Naive thymus-derived CD4-positive, alpha-beta T cell (primary cell): ENCODE measurements at places on chromosomes 16 and 17.
A peak's percentile ranks its signal among the peaks of the same experiment; 100 is the strongest.

DNA sequence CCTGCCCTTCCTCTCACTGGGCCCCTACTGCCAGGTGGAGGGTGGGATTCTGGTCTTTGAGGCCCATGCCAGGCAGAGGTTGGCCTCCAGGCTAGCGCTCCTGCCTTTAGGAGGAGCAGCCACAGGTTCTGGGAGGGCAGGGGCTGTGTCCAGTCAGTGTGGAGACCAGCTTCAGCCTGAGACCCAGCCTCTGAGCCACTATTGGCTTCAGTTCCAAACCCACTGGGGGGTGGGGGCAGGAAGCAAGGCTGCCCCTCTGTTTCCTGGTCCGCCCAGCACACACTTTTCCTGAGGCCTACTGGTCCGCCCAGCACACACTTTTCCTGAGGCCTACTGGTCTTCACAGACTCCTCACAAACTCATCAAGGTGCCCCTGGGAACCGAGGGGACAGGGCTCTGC, 16.4 kb downstream of the SLC5A10 start:
- DNase-seq, result no peak

DNA sequence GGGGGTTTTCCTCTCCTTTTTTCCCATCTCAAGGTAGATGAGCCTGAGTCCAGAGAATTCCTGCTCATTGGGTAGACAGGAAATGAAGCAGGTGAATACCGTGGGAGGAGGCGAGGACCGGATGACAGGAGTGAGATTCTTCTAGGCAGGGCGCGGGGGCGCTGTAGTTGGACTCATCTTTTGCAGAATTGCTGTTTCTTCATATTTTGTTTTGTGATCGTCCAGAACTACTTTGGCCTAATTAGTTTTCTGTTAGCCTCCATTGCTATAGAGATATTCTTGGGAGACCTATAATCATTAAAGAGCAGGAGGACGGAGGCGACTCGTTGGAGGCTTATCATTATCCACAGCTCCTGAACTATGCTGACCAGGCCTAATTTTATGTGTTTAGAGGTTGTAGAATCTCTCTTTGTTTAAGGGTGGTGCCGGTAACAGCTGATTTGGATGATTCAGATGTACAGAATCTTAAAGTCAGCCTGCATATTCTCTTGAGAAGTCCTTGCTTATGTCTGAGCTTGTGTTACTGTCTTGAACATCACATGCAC, 650 bp downstream of the ATP6V0A1 start:
- DNase-seq, result peak; percentile 10

DNA sequence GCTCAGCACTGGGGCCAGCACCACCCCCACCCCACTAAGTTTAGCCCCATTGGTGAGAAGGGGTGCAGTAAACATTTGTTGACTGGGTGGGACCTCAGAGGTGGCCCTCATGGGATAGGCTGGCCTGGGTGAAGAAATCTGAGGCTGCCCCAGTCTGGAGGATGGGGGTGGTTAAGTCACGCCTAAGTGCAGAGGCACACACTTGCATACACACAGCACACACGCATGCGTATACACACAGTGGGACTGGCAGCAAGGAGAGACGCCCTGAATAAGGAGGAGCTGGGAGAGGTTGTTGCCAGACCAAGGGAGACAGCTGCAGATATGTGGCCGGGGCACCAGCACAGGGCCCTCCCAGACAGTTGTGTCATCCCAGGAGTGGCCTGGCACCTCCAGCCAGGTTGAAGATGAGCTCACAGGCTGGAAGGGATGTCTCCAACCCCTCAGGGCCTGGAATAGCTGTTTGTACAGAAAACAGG, 3.0 kb upstream of the BCAR1 start:
- no peak for DNase-seq

DNA sequence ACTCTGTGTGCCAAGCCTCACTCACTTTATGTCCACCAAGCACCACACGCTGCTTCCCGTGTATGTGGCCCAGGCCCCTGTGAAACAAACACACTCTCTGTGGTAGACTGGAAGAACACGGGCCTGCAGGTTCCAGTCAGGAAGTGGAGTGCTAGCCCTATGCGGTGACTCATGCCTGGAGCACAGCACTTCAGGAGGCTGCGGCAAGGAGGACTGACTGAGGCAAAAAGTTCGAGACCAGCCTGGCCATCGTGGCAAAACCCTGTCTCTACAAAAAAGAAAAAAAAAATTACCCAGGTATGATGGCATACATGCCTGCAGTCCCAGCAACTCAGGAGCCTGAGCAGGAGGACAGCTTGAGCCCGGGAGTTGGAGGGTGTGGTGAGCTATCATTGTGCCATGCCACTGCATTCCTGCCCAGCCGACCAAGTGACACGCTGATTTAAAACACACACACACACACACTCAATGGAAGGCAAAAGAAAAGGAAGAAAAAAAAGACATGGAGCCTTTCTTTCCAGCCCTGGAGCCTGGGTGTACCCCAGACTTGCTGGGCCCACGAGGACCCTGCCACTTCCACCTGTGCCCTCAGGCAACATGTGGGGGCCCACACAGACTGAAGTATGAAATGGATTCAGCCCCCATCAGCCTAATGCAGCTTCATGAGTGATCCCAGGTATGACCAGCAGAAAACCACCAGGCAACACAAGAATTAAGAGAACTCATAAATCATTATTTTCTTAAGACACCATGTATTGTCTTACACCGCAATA, 126.6 kb downstream of the ANKRD11 start:
- DNase-seq, result no peak

- no peak for DNase-seq
These were observed 1.1 kb upstream of the TRPV3 start for GRCh38 chr17:3558603-3559269.

DNA sequence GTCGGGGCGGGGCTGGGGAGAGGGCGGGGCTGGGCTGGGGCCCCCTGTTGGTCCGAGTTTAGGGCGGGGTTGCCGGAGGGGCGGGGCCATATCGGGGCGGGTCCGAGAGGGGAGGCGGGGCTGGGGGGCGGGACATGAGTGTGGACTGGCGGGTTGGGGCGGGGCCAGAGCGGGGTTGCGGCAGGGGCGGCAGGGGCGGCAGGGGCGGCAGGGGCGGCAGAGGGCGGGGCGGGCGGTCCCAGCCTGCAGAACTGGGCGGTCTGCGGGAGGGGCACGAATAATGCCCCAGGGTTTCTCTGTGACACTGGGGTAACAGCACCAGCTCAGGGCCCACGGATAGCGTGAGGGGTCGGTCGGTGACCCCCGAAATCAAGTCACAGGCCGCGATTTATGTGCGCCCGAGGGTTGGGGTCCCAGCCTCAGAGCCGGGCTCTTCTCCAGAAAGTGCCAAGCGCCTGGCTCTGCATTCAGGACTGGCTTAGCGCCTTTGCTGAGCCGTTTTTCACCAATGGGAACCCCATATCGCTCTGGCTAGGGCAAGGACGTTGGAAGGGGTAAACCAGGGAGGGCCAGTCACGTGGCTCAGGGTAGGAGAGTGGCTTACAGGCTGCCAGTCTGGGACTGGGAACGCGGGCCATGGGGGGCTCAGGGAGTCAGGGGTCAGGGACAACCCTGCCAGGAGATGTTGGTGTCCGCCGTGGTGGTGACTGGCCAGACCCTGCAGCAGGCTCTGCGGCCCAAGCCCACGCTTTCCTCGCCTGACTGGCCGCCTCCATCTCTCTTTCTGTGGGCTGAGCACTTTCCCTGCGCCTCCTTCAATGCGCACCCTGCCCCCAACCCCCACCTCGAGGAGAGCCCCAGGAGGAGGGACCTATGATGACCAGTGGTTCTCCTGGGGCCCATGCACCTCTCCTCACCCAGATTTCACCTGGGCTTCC, 1.2 kb upstream of the METTL26 start:
- no peak for DNase-seq

DNA sequence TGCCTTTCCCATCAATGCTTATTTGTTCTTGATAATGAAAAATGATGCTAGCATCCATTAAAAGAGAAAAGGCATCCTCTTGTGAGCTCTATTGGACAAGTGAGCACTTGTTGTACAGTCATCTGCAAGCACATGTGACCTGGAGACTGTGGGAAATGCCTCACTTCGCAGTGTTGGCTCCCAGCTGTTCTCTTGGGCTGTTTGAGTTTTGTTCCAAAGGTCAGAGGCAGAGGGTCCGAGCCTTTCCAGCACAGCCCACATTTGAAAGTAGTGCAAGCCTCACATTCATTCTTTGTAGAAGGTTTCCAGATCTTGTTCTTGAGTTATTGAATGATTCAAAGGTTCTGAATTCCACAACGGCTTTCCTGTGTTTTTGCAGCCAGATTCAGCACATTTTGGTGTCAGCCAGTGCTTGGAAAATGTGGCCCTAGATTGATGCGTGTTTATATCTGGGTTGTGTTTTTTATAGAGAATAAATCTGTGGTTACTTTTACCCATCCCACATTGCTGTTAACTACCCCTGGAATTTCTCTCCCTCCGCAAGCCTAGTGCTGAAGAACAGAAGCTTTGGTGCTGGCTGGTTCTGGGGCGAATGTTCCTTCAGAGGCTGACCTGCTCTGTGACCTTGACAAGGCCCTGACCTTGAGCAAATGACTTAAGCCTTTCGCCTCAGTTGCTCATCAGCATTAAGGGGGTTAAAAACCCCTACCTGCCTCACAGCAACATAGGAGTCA, 49.8 kb downstream of the CDH1 start:
- no peak for DNase-seq

- DNase-seq, result peak; percentile 65
These were observed 548 bp downstream of the HAGH start for GRCh38 chr16:1825864-1826690.

DNA sequence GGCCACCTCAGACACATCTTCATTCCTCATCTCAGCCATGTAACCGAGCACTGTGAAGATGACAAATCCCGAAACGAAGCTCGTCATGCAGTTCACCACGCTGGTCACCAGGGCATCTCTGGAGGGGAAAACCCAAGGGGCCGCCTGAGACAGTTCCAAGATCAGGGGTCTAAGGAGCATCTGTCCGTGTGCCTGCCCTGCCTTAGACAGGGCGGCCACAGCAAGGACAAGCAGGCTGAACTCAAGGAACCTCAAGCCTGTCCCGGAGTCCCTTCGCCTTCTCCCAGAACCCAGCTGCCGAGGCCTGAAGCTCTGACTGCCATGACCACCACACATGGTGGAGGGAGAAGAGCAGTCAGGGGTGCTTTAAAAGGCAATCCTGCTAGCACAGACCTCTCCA, 22.7 kb downstream of the SLC6A4 start:
- no peak for DNase-seq

DNA sequence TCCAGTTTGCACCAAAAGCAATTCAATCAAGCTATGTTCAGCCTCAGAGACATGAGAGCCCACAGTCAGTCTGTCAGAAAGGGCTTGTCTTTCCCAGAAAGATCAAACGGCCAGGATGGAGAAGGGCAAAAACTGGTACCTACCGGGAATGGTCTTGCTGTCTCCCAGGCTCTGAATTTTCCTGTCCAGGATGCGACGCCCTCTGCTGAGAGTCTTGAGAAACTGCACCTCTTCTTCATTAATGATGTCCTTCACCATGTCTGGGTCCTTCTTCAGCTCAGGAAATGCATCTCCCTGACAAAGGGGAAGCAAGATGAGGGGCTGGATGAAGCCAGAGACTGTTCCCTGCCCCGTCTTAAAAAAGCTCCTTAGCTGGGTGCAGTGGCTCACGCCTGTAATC, 15.8 kb upstream of the EXOSC6 start:
- DNase-seq, result no peak
